ENCODE measurements at places on chromosomes 11 and 22.
A peak's percentile ranks its signal among the peaks of the same experiment; 100 is the strongest.

- DNase-seq = no peak
Observed at GRCh38 chr11:25317216-25317615, 820.4 kb downstream of the LUZP2 start.

DNA sequence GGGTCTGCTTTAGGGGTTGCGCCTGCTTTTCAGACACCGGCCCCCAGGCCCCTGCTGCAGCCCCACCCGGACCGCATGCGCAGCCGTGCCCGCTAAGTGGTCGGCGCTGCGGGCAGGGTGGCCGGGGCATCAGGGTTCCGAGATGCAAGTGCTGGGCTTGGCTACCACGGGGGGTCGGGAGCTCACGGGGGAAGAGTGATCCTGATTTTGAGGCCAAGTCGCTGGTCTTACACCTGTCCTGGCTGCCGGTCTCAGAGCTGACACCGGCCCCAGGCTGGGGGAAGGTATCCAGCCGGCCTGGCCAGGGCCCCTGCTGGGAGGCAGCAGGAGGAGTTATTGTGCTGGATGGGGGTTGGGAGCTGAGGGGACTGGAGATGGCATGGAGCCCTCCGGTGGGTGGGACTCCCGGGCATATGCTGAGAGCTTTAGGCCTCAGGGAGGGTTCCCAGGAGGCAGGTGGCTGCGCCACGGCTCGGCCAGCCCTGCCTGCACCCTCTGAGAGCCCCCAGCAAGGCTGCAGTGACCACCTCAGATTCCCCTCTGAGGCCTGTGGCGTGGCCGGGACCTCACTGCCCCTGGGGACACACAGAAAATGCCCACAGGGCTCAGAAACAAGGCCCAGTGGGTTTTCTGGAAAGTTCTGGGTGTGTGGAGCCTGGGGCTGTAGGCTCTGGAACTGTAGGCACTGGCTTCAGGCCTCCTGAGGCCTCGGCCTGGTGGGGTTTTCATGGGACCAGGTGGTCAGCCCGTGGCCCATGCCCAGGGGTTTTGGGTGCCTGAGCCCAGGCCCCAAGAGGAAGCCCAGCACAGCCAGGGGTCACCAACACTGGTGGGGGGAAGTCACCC, 4.4 kb upstream of the MUC5AC start:
- DNase-seq = no peak

DNA sequence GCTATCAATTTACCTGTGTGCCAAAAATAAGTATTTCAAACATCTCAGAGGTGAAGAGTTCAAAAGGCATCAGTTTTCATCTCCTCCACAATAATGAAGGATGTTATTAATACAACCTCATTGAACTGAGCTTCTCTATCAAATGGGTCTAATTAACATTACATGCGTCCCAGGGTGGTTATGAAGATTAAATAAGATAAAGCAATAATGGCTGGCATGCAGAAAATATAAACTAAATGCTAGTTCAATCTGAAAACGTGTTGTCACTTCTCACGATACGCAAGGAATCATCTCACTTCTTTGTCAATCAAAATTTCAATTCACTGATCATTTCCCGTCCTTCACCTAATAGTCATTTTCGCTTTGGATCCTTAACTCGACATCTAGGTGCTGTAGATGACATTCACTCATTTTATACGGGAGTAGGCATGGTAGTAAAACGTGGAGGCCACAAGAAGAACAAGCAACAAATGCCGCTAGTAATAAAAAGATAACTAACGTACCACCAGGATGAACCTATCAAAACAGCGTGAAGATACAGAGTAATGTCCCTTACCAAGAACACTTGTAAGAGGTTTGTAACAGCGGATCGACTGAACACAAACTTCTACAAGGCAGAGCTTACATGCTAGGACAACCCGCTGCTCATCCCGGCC, 918 bp downstream of the CHORDC1 start:
- DNase-seq = no peak

GRCh38 chr11:124301548-124301947, 12.2 kb downstream of the OR8D1 start:
- no peak for DNase-seq

DNA sequence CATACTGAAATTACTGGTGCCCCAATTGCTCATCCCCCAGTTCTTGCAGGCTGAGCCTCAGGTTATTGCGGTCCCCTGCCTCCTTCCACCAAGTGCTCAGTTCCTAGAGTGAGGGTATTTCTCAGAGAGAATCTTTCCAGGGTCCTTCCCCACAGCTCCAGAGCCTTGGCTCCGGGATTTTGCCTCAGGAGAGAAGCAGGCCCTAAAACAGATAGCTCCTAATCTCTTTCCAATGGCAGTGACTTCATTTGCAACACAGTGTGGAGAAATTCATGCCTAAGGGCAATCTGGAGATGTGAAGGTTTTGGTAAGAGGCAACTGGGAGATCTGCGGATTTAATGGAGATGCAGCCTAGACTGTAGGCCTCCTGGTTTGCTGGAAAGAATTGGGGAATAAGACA, 2.9 kb downstream of the NF2 start:
- DNase-seq = no peak

- no peak for DNase-seq
Observed at GRCh38 chr11:67420147-67420645, 4.7 kb downstream of the CARNS1 start.

DNA sequence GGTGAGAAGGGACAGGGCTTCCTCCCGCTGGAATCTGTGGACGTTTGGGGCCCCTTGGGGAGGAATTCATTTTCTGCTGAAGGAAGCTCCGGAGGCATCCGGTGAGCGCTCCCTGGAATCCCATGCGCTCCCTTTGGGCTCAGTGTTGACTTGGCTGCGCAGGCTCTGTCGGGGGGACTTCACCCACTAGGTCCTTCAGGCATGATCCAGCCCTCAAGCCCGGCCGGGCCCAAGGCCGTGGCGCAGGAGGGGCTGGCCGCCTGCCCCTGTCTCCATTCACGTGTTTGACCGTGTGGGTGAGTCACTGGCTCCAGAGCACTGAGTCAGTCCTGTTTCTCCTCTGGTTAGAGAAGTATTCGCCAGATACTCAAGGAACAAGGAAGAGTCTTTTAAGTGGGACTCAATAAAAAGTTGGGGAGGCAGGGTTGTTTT, 1.4 kb downstream of the CTTN start:
- DNase-seq = peak; percentile 41

GRCh38 chr11:84106541-84106940, 820.4 kb upstream of the CCDC90B start:
- no peak for DNase-seq

DNA sequence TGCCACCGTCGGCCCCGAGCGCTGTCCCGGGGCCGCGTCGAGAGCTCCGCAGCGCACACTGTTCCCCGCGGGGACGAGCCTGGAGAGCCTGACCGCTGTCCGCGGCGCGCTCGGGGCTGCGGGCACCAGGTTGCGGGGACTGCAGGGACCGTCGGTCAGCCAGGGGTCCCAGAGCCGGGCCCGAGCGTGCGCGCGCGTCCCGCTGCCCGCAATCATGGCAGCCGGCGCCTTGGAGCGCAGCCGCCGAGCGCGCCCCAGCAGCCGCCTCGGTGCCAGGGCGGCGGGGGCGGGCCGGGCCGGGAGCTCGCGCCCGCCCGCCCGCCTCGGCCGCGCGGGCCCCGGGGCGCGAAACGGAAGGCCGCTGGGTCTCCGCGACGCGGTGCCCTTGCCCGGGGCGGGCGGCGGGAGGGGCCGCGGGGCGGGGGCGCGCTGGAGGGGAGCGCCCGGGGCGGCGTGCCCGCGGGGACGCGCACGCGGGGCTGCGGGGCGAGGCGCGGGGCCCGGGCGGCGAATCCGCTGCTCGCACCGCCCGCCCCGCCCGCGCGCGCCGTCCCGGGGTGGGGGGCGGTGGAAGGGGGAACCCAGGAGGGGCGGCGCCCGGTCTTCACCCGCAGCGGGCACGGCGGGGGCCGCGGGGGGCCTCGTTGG, 79.4 kb upstream of the PPARA start:
- DNase-seq = peak; percentile 93

DNA sequence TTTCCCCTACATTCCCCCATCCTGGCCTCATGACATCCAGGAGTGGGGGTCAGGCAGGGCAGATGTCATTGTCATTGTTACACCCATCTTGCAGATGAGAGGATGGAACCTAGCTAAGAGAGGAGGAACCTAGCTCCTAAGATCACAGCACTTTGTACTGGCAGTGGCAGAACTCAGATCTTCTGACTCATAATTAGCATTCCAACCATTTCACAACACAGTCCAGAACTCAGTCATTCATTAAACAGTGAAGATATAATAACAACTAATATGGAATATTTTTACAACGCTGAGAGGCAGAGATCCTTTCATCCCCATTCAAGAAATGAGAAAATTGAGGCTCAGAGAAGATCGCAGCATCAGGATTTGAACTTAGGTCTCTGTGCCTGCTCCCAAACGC, 127.8 kb downstream of the CHST1 start:
- no peak for DNase-seq

GRCh38 chr11:1295591-1295990, 13.8 kb downstream of the TOLLIP start:
- DNase-seq = no peak

DNA sequence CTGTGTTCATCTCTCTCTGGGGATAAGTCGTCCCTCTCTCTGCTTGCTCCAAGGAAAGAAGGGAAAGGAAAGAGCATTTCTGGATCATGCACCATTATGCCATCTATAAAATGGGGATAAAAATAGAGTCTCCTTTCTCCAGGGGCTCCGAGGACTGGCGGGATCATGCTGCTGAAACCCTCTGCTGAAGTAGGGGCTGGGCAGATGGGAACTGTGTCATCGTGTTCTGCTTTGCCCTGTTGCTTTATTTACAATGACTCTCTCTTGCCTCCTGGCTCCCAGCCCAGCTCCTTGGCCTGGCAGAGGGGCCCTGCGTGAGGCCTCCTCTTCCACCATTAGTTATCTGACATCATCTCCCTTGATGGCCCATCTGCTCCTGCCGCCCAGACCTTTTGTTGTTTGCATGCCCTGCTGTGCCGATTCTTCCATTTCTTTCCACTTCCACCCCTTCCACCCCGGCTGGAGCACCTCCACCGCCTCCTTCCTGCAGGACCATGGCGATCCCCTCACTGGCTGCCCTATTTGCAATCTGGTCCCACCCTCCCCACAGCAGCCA, 200.9 kb downstream of the MYO18B start:
- no peak for DNase-seq

GRCh38 chr11:47659276-47659675, 16.9 kb upstream of the MTCH2 start:
- no peak for DNase-seq

- DNase-seq = no peak
Observed at GRCh38 chr22:38756711-38757463, 1.1 kb upstream of the SUN2 start.

DNA sequence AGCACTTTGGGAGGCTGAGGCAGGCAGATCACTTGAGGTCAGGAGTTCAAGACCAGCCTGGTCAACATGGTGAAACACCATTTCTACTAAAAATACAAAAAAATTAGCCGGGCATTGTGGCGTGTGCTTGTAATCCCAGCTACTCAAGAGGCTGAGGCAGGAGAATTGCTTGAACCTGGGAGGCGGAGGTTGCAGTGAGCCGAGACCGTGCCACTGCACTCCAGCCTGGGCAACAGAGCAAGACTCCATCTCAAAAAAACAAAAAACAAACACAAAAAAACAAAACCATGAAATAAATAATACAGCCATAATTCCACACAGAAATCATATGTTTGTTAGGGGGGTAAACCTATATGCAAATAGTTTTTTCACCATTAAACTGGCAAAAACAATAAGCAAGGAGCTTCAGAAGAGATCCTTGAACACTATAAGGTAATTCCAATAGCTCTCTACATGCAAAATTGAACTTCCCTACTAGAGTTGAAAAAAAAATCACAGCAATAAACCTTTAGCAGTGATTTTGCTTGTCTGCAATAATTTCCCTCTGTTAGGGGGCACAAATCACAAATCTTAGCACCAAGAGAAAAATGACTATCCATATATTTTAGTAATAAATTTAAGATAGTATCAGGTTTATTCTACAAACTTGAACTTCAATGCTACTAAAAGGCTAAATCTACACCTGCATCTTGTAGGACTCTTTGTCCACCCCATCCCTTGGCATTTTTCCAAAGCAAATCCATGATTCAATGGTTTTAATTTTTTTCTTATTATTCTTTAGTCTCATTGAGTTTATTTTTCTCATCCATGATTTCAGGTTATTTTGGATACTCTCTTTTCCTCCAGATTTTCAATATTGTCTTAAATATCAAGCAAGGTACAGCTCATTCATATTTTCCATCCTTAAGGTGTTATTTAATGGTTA, 3.9 kb downstream of the CSTF3 start:
- no peak for DNase-seq

DNA sequence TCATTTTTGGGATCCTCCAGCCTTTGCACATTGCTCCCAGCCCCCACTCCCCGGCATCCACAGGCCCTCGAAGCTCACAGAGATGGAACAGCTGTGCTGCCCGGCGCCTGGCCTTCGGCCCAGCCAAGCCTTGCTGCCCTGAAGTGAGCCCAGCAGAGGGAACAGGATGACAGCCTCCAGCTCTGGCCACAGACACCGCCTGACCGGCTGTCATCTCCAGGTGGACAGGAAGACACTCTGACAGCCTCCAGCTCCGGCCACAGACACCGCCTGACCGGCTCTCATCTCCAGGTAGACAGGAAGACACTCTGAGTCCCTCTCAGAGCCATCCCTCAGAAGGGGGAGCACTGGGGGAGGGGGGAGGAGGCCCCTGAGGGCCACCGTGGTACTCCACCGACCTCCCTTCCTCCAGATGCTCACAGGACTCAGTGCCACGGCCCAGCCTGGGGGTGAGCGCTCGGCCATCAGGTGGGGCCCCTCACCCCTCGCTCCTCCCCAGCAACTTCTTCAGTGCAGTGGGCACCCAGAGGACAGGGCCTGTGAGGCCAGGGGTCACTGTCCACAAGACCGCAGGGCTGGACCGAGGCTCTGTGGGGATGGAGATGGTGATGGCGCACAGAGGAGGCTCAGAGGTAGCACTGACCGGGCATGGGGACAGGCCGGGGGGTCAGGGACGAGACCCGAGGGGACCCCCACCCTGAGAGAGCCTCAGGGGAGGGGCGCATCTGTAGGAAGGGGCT, 58.6 kb downstream of the BRD1 start:
- no peak for DNase-seq

- no peak for DNase-seq
Observed at GRCh38 chr11:114399490-114400215, 658 bp downstream of the C11orf71 start.

- DNase-seq = no peak
Observed at GRCh38 chr11:33692541-33692940, 8.1 kb downstream of the C11orf91 start.

DNA sequence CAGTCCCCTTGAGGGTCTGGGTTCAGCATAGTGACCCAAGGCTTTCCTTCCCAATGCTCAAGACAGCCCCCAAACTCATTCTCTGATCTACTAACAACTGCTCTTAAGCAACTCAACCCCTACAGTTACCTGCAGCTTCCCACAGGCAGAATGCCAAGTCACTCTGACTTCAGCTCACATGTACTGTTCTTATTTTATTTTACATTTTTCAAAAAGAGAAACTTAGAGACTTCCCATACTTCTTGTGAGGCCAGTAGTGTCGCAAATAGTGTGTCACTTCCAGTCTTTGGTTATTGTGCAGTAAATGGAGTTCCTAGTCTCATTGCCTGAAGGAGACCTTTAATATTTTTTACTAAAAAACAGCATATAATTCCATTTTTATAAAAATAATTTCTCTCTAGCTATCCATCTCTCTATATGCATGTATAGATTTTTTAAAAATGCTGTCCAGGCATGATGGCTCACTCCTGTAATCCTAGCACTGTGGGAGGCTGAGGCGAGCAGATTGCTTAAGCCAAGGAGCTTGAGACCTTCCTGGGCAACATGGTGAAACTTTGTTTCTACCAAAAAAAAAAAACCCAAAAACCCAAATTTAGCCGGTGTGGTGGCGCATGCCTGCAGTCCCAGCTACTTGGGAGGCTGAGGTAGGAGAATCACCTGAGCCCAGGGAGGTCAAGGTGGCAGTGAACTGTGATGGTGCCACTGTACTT, 41.8 kb downstream of the ENTHD1 start:
- no peak for DNase-seq
